NCI-H2107 (cell line): ENCODE measurements at places on chromosomes 11 and 22.
A peak's percentile ranks its signal among the peaks of the same experiment; 100 is the strongest.

DNA sequence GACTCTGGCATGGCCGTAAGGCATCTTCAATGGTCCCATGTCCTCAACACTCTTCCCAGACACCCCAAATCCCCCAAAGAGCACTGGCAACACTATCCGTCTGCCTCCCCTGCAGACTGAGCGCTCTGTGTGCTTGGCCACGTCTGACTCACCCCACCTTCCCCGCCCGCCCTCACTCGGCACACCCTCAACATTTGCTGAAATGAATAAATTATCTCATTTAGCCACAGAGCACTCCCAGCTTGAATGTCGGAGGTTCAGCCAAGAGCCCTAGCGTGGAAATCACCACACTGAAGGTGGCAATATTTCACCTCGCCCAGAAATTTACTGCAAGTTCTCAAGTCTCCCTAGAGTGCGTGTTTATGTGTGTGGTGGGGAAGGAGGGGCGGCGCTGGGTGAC is 46.6 kb upstream of the TCF20 start:
- no peak for DNase-seq

GRCh38 chr11:123700772-123701171 is 40.7 kb downstream of the ZNF202 start:
- DNase-seq, result no peak

GRCh38 chr22:43110444-43110926 is at the start of gene BIK:
BIK (plus strand) TSS chr22:43110750; CDS start chr22:43124023, 13,273 bp downstream.
- no peak for DNase-seq

GRCh38 chr11:111298413-111299100 is at the start of gene POU2AF3:
POU2AF3 (plus strand) TSS chr11:111298546; CDS start chr11:111298582, 36 bp downstream.
- no peak for DNase-seq

DNA sequence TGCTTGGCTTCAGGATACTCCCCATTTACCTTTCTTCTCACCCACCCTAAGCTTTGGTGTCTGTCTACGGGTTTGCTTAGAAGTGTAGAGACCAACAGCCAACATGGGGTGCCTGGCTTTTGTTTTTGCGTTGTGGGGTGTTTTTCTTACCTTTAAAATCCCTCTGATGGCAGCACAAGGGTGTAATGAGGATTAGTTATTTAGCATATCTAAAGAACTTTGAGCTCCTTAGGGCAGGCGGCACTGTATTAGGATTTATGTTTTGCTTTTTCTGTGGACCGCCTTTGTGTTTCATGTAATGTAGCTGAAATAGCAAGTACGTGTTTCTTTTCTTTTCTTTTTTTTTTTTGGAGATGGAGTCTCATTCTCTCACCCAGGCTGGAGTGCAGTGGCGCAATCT is 8.9 kb downstream of the AP2A2 start:
- DNase-seq, result no peak

DNA sequence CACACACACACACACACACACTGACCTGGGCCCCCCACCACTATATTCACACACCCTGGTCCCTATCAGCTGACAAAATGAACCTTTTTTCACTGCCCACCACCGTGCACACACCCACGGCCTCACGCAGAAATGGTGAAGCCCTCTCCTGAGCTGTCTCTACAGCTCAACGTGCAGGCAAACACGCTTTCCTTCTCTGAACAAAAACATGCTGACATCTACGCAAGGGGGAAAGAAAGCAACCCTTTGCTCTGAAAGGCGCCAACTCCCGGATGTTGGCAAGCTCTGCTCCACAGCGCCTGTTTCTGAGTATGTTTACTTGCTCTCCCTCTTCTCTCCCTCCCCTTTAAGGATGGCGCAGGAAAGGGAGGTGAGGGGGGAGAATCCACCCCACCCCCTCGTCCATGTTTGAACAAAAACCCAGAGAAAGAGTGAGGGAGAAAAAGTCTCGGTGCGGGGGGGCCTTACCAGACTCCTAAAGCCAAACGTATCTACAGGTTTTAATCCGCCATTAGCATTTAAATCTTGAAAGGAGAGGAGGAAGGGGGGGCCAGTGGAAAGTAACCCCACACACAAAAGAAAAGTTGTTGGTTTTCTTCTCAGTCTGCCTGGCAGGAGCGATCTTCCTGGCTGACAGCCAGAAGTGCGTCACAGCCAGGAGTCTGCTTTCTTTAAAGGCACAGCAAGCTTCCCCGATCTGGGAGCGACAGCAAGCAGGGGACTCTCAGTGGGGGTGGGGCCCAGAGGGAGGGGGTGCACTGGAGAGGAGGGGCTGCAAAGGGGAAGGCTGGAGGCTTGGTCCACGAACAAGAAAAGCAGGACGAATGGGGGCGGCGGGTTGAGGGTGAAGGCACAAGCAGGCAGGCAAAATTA is 39.6 kb downstream of the NUMA1 start:
- peak; percentile 81 for DNase-seq

DNA sequence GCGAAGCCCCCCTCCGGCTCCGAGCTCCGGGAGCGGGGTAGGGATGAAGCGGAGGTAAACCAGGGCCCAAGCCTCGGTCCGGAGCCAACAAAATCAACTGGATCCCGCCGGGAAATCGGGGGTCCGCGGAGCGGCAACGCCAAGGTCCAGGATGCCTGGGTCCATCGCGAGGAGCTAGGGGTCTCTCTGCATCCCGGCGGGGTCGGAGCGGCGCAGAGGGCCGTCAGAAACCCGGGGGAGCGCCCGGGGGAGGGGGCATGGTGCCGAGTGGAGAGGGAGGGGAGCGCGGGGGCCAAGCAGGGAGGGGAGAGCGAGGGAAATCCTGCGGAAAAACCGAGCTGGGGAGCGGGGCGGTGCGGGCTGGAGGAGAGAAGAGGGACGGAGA is 51.8 kb downstream of the SLC22A12 start:
- no peak for DNase-seq

GRCh38 chr22:47495110-47495509 is 732.7 kb downstream of the TBC1D22A start:
- DNase-seq, result no peak

GRCh38 chr22:43207849-43208702 is 21.1 kb upstream of the TTLL12 start:
- DNase-seq, result no peak

- no peak for DNase-seq
Observed at GRCh38 chr22:38108561-38109319, 1.7 kb downstream of the BAIAP2L2 start.

DNA sequence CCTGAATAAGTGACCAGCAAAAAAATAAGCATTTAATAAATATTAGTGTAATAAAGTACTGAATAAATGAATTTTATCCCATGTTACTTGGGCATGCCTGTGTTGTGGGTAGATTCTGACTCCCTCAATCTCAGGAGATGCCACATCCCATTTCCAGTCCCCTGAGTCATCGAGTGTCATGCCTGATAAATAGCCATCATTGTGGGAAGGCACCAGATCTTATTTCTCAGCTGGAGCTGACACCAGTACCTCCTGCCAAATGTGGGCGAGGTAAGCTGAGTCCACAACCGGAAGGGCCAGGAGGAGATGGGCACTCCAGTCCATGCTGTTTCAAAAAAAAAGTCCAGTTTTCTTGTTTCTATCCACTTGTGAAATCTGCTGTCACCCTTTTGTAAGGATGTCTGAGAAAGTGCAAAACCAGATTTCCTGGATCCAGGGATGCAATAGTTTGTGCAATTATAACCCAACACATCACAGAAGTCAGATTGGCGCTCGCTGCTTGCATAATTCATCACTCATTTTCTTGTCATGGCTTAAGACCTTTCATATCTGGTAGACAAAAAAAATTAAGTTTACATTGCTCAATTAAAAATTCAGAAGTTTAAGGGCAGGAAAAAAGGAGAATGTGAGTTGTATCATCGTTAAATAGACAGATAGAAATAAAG is 311.6 kb downstream of the MIAT start:
- no peak for DNase-seq

DNA sequence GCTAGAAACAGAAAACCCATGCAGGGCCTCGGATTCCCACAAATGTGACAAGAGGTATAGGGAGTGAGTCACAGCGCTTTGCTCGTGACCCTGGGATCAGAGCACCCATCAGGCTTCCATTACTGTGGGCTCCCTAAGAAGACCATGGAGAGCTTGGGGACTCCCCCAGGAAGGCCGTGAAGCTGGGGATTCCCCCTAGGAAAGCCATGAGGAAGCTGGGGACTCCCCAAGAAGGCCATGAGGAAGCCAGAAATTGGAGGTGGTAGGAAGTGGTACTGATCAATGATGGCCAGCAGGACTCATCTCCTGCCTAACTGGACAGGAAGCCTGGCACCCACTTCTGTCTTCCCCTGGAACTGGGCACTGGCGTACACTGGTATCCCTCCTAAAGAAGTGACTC is 10.1 kb upstream of the DCPS start:
- no peak for DNase-seq

GRCh38 chr11:101862391-101863233 is 52.2 kb upstream of the CEP126 start:
- no peak for DNase-seq

DNA sequence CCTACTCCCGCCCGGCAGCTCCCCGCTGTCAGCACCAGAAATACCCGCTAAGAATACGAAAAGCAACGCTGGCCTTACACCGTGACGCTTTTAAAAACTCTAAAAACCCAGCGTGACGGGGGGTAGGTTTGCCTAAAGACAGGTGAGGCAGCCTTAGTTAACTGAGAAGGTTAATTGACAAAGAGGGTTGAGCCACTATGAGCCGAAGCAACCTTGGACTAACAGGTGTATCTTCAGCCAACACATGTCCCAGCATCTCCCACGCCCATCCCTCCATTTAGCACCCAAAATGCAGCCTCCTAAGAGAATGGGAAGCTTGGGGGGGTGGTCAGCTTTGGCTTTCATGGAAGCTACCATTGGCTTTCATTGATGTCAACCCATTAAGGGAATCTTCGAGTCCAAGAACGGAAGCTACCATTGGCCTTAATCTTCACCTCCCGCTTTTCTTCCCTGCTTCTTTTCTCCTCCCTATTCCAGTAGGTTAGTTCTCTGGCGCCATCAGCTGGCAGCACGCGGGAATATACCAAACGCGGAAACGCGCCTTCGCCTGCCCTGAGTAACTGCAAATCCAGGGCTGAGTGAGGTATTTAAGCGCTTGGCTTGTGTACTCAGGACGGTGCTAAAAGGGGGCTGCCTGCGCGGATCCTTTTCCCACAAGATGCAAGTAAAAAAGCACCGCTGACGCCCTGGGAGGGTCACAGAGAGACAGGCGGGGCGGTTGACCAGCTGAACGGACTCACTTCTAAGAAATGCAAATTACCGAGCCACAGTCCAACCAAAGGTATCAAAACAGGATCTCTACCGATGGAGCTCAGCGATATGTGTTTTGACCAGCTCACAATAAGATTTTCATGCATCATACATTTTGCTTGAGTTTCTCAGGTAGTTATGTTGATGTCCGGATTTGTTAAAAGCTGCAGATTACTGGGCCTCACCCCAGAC is 38.5 kb upstream of the GLYATL1 start:
- no peak for DNase-seq

- no peak for DNase-seq
Observed at GRCh38 chr11:31160504-31161422, 208.8 kb downstream of the DCDC1 start.
